ENCODE measurements at places on chromosomes 6 and 20.

DNA sequence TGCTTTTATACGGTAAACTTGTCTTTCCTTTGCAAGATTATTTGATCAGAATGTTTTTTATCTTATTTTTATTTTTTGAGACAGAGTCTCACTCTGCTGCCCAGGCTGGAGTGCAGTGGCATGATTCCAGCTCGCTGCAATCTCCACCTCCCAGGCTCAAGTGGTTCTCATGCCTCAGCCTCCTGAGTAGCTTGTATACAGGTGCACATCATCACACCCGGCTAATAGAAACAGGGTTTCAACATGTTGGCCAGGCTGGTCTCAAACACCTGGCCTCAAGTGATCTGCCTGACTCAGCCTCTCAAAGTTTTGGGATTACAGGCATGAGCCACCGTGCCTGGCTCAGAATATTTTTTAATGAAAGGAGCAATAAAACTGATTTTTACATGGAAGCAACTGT, 8.9 kb upstream of the LPIN3 start:
- no peak for DNase-seq

GRCh38 chr20:44959082-44959637, 1.0 kb downstream of the TOMM34 start:
- no peak for DNase-seq

DNA sequence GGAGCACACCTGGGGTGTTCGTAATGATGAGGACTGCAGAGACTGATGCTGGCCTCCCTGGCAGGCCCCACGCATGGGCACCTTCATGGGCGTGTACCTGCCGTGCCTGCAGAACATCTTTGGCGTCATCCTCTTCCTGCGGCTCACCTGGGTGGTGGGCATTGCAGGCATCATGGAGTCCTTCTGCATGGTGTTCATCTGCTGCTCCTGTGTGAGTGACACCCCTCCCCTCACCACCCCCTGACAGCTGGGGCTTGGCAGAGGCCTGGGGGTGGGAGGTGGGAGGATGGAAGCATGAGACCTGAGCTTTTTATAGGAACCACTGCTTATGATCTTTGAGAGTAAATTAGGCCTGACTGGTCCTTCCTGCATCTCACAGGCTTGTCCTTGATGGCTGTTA, 6.7 kb downstream of the SLC12A5 start:
- DNase-seq, result no peak

- DNase-seq, result no peak
Measured at GRCh38 chr6:80991316-80991715, 761.2 kb downstream of the TENT5A start.

GRCh38 chr6:39357998-39358686, 35.6 kb upstream of the KCNK16 start:
- DNase-seq, result no peak

GRCh38 chr6:154466139-154466538, 44.3 kb downstream of the CNKSR3 start:
- DNase-seq, result no peak

GRCh38 chr6:84434550-84434949, 207.1 kb upstream of the CEP162 start:
- DNase-seq, result no peak

GRCh38 chr6:71292001-71292400, 3.4 kb downstream of the OGFRL1 start:
- DNase-seq, result no peak

- DNase-seq, result no peak
Measured at GRCh38 chr6:158572653-158573541, 13.0 kb downstream of the TMEM181 start.

- no peak for DNase-seq
Measured at GRCh38 chr6:104653781-104654180, 205.9 kb downstream of the HACE1 start.

GRCh38 chr20:48440916-48441315, 386.9 kb downstream of the PREX1 start:
- DNase-seq, result no peak

DNA sequence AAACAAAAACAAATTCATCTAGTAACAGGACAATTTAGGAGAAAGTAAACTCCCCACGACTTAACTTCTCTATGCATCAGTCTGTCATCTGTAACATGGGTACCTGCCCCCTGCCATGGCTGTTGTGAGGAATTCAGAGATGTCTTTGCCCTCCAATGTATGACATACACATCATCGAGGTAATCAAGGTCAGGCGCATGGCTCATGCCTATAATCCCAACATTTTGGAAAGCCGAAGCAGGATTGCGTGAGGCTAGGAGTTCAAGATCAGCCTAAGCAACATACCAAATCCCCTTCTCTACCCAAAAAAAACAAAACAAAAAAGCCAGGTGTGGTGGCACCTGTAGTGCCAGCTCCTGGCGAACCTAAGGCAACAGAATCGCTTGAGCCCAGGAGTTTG, 9.0 kb downstream of the EEF1A1 start:
- DNase-seq, result no peak

GRCh38 chr6:83505356-83505755, 7.0 kb upstream of the PRSS35 start:
- DNase-seq, result no peak

Measured in CD4-positive, alpha-beta T cell treated with Interleukin-15 for 4 hours (primary cell).